ENCODE measurements at places on chromosomes 2 and 18.

GRCh38 chr2:89844221-89844943, 1152.9 kb downstream of the RPIA start:
- no peak for DNase-seq

DNA sequence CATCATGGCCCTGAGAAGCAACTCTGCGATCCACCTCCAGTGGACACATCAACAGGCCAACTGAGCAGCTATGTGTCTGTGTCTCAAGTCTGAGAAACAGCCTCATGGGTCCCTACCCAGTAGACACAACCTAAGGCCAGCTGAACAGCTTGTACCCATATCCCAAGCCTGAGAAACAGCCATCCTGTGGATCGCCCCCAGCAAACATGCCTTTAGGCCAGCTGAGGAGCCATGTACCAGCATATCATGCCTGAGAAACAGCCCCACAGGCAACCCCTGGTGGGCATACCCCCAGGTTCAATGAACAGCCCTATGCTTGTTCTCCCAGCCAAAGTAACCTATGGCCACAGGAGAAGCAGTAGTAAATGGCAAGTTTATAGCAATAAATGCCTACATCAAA, 126.7 kb upstream of the OTX1 start:
- DNase-seq, result no peak

- no peak for DNase-seq
Observed at GRCh38 chr18:45355944-45356520, 259.2 kb upstream of the SLC14A2 start.

DNA sequence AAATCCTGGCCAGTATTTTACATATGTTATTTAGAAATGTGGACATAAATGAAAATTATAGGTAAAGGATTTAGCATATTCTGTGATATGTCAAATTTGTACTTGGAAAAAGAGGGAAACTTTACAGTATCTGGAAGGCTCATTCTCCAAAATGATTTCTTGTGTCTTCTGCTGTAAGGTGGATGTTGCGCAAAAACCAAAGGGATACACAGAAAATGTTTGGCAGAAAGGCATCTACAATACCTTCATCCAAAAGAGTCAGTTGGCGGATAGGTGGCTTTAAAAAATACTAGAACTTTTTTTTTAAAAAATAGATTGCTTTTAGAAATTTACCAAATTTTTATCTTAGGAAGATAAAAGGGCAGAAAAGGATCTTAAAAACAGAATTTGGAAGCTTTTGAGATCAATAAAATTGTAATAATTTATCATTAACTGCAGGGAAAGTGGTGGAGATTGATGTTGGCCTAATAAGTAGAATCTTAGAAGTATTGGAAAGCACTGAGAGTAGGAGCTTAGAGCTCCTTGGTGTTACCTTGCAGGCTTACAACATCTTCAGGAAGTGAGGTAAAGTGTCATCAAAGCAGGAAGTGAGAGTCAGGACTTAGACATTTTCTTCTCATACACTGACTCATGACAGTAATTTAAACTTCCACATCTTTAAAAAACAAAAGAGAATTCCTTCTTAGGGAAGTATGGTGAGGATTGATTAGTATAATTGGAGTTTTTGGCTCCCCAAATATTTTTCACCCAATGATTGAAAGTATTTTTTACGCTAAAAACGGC, 2.1 kb downstream of the NABP1 start:
- no peak for DNase-seq

DNA sequence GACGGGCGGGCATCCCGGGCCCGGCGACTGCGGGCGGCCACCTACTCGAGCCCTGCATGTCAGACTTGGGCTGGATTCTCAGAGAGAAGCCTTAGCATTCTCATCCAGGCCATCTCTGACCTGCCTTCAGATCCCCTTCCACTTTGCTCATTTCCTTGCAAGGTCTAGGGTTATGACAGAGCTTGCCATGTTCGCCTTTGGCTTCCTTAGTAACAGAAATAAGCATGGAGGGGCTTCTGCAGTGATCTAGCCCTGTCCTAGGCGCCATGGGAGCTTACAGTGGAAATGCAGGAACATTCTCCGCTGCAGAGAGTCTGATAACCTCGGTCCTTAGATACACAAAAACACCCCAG, 632 bp upstream of the ACVR1 start:
- DNase-seq, result no peak

GRCh38 chr2:152861349-152861942, 143.0 kb downstream of the ARL6IP6 start:
- peak; percentile 50 for DNase-seq

GRCh38 chr2:202035089-202035940, 1.7 kb downstream of the FZD7 start:
- DNase-seq, result peak; percentile 33

GRCh38 chr2:69322631-69323030, 64.4 kb downstream of the GFPT1 start:
- DNase-seq, result no peak

GRCh38 chr2:112156152-112156986, 18.2 kb downstream of the FBLN7 start:
- no peak for DNase-seq

DNA sequence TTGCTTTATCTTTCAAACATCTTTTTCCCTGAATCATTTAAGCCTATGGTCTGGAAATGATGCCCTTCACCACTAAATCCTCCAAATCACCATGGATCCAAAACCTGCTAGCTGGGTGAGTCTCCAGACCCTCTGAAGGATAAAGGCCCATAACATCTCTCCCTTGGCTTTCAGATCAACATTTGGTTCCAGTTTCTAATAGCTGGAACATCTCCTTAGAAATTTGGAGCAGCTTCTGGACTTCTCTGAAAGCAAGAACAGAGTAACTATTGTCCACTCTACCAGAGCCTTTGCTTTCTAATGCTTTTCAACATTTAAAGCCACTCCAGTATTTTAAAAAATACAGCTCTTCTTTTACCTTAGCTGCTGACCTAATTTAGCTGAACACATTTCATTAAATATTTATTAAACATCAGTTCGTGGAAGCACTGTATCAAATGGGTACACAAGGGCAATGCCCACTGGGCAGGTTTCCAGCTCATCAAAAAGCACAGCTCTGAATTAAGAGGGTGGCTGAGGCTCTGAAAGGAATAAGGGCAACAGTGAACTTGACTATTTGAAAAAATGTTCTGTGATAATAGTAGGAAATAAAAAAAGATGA, 75.3 kb downstream of the GALNT3 start:
- DNase-seq, result no peak

GRCh38 chr18:75041586-75041985, 167.4 kb downstream of the PTGR3 start:
- DNase-seq, result no peak

DNA sequence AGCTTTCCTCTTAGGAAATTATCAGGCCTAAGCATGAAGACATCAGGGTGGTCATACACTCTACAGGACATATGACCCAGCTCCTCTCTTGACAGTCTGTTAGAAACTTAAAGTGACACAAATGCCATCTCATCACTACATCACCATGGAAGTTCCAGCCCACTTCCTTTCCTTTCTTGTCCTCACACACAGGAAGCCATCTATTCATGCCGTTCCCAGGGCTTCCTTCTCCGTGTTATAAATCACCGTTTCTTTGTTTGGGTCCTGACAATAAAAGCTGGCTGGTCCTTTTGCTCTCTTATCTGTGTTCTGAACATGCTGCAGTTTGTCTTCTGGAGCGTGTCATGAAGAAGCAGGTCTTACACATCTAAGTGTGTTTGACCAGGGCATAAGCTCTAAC, 692.1 kb upstream of the CELF4 start:
- DNase-seq, result no peak

DNA sequence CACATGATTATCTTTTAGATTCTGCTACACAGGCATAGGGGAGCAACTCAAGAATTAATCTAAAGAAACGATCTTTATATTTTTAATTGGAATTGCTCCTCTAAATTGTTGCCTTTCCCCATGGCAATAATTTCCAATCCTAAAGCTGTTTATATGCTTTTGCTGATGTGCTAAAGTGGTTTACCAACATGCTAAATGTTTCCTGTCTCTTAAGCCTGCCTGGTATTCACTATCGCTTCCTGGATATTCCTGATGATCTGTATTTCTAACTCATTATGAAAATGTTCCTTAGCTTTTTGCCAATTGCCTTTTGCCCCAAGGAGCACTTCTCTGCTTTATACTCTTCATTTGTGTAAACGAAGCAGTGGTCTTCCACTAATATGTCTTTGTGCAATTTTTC, 65.8 kb downstream of the PTPN2 start:
- DNase-seq, result no peak

DNA sequence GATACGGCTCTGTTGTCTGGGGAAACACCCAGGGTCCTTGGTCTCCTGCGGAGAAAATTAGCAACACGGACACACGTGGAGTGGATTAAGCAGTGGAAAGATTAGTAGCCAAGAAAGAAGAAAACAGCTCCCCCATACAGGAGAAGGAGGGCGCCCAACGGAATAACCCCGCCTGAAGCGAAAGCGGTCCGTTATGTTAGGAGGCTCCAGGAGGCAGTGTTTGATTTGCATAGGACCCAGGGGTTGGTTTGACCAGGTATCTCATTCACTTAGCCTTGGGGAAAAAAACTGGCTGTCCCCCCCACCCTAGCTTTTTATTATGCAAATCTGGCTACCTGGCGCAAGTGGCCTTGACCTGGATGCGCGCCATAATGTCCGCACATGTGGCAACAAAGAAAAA, 170.1 kb upstream of the KYNU start:
- no peak for DNase-seq

GRCh38 chr2:37782721-37783371, 111.4 kb upstream of the CDC42EP3 start:
- DNase-seq, result no peak

DNA sequence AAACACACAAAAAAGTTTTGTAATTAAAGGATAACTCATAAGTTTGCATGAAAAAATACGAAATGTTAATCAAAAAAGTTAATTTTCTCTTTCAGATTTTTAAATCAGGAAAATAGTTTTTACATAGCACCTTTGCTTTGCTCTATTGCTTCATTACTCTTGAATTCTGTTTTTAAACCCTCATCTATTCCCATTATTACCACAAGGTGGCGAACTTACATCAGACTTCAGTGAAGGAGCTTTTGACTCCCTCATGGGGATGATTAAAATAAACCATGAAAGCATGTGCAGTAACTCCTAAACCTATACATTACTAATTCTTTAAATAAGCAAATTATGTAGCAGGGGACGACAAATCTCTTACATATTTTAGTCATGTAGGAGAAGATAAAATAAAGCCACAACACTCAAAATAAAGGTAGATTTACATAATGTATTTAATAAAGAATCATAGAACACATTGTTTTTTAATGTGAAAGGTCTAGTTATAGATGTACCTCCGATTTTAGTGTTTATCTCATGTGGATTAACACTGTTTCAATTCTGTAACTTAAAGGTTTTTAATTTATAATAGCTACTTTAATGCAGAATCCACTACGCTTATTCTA, 105.2 kb downstream of the NETO1 start:
- no peak for DNase-seq

GRCh38 chr2:27118525-27119329, at the start of gene CGREF1:
CGREF1 (minus strand) TSS chr2:27119128; CDS start chr2:27104366, 14,762 bp downstream.
- DNase-seq, result peak; percentile 43

- DNase-seq, result no peak
Observed at GRCh38 chr2:161814008-161814660, 189.9 kb downstream of the SLC4A10 start.

GRCh38 chr18:65788373-65788772, 37.6 kb downstream of the CDH7 start:
- peak; percentile 35 for DNase-seq

DNA sequence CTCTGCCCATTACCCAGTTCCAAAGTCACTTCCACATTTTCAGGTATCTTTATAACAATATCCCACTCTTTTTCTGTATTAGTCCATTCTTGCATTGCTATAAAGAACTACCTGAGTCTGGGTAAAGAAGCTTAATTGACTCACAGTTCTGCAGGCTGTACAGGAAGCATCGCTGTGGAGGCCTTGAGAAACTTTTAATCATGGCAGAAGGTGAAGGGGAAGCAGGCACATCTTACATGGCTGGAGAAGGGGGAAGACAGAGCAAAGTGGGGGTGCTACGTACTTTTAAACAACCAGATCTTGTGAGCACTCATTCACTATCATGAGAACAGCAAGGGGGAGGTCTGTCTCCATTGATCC, 85.4 kb upstream of the MAP4K3 start:
- DNase-seq, result no peak

DNA sequence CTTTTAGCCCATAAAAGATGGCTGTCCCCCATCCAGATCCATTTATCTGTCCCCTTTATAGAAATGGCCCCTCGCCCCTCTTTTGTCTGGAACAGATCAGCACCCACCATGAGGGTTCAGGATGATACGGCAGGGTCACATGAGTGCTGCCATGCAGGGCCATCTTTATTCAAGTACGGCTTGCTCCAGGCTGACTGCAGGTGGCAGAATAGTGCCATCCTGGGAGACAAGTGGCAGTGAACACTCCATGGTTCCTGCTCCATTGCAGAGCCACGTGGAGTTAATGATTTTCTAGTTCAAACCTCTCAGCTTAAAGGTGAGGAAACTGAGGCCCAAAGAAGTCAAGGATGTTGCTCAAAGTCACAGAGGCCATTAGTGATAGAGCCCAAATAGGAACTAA, 180.6 kb downstream of the CLIP4 start:
- DNase-seq, result no peak

- DNase-seq, result no peak
Observed at GRCh38 chr2:105104208-105104731, 66.4 kb downstream of the MRPS9 start.

DNA sequence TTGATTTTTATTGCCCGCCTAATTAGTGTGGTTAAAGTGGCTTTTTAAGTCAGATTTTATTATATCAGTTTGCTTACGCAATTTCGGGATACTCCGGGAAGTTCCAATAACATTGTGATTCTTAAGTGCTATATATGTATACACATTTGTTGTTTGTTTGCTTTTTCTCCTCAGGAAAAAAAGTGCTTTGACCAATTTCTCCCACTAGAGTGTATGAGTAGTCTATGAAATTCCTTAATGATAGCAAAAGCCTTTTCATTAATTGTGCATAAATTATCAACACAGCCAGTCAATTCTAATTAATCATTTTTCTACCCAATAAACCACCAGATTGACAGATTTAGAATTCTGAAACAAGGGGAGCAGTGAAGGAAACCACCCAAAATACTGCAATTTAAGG, 172.2 kb downstream of the DPP10 start:
- DNase-seq, result no peak

GRCh38 chr18:44198612-44199284, 481.9 kb upstream of the SETBP1 start:
- no peak for DNase-seq

DNA sequence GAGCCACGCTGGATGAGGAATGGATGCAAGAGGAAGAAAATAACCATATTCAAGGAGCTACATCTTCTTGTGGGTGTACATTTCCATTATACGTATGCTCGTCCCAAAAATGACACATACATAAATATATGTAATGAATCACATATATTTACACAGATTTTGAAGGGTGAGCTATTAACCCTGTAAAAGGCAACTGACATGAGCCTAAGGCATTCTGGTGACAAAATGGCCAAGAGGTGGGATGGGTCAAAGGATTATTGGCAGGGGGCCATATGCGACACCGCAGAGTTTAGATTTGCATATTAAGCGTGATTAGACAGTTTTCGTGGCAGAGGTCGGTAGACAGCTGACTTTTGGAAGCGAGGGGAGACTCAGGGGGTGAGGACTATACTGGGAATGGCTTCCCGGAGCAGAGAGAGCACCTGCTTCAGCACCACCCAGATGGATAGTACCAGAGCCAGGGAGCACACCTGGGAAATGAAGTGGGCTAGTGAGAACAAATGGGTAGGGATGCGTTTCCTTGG, 431 bp upstream of the CNRIP1 start:
- peak; percentile 77 for DNase-seq
